ENCODE measurements at places on chromosomes 12 and 14. TPM values are rescaled to one million over a fixed set of nuclear protein-coding genes. Genes with fewer than 3 reads are reported as not detected.

Gene GRIP1
- not detected for total RNA-seq

Gene KSR2
- total RNA-seq = not detected

Gene BCL11B
- not detected for total RNA-seq

Gene CMTM5
- 0.40 TPM for total RNA-seq

Gene TPH2
- not detected for total RNA-seq

Gene SRRM4
- total RNA-seq = not detected

Gene OXA1L
- total RNA-seq = 39.6 TPM

Gene LDHB
- total RNA-seq = 673 TPM

Gene GAS2L3
- total RNA-seq = 17.7 TPM

Gene AGAP2
- 0.19 TPM for total RNA-seq

Gene IAPP
- not detected for total RNA-seq

Gene KLHL33
- total RNA-seq = 0.13 TPM

Gene MANSC1
- 6.8 TPM for total RNA-seq

Gene USP44
- total RNA-seq = 0.79 TPM

Gene PYGL
- total RNA-seq = 31.6 TPM
